HCT116 (cell line): ENCODE measurements at places on chromosomes 3 and 15. TPM values are rescaled to one million over a fixed set of nuclear protein-coding genes. Genes with fewer than 3 reads are reported as not detected.

- DNase-seq: no peak
Observed at GRCh38 chr15:57376696-57377477, 582 bp downstream of the CGNL1 start.

DNA sequence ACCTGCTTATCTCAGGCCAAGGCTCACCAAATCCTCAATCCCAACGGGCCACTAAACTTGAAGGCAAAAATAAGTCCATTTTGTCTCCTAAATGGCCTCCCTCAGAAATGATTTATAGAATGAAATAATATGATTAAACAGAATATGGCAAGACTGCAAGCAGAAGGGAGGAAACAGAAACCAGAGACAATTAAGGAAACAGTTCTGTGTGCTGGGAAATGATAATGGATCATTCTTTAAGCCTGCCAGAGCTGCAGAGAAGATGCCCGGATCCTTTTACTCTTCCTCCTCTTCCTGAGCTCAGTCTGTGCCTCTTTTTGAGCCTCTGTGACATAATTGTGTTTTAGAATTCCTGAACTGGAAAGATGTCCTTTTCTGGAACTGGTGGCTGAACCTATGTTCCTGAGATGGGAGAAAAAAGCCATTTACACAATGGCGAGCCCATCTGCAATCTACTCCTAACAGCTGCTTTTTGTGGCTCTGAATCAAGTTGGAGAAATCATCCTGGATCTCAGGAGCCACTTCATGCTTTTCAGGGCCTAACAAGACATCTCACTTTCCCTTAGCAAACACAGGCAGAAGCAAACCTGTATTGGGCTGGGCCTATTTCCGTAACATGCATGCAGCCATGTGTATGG lies 2.8 kb upstream of the ABHD2 start:
- no peak for DNase-seq

DNA sequence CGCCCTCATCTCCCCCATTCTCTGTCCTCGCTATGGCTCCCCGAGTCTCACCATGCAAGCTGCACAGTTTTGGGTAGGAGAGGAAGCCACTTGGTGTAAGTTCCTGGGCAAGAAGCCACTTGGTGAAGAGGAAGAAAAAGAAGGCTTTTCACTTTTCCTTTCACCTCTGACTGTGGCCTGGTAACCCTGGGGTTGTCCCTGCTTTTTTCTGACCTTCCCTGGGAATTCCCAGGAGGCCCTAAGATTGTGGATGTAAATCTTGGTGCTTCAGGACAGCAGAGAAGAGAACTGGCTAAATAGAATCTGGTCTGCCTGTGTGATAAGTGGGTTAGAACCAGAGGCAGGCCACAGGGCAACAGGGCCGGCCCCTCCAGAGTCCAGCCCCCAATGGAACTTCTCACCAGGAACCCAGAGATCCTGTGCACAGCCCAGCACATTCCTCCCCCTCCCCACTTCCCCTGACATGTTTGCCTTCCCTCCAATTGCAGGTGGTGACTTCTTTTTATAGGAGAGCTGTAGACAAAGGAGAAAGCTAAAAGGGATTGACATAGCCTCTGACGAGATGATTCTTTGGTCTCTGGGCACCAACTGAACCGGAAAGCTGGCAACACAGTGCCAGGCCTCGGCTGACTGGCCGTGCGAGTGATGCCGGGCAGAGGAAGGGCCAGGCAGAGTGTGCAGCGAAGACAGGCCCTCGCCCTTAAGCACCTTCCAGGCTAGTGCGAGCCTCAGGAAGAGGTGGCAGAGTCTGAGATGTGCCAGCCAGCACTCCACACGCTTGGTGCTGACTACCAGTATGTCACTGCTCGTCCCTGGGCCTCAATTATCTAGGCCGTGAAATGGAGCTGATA lies 19.4 kb upstream of the SKOR1 start:
- no peak for DNase-seq

DNA sequence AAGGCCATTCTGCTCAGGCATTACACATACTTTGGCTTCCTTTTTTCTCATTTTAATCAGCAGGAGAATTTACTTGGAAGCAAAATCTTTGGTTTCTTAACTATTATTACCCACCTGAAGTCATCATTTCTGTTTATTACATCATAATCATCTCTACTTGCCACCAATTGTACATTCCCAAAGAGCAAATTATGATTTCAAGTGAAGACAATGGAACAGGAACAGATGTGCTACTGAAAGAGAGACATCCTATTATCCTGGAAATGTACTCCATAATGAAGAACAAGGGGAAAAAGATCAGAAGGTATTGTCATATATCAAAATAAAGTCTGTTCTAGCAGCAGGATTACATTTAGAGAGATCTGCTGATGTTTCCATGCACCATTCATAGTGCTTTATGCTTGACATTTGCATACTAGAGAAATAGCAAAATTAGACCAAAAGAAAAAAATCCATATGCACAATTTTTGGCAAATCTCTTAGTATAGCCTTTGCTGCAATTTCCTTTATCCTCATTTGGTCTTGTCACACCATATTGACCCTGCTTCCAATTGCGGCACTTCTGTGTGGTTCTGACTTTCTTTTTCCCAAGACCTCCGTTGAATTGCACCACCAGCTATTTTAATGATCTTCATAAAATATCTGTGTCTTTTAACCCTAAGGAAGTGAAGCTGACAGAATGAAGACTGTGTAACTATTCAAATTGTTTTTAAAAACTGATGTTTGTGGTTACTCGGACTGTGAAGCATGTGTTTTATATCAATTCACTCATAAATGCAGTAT lies 683.8 kb downstream of the ZNF385D start:
- no peak for DNase-seq

DNA sequence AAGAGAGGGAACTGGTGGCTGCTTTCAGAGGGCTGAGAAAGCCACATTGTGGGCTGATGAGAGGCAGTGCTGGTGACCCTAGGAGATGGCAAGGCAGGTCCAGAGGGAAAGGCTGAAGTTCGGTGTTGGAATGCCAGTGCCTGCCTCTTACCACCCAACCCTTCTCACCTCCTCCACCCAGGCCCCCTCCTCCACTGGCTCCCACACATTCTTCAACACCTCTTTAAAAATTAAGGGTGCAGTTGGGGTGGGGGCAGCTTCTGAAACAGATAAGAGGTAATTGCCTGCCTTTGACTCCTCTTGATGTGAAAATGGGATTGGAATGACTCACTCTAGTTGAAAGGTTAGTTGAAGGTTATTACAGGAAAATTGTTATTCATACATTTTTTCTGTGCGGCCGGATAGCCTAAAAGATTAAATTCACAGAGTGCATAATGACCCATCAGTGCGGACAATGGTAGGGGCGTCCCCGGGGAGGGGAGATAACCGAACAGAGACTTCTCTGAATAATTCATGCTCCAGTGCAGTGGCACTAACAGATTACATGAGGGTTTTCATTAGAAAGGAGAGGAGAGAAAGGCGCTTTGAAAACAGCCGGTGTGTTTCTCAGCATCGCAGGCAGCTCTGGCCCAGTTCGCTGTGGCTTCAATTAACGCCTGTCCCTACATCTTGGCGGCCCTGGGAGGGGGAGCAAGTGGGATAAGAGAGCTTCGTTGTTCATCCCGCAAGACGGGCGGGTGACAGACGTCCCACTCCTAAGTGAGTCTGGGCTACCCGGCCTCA lies 212.4 kb downstream of the TLE3 start:
- DNase-seq: no peak

GRCh38 chr15:84881520-84881830 lies 3.0 kb upstream of the SLC28A1 start:
- DNase-seq: no peak

GRCh38 chr3:136350132-136350531 lies 100.0 kb downstream of the PCCB start:
- no peak for DNase-seq

DNA sequence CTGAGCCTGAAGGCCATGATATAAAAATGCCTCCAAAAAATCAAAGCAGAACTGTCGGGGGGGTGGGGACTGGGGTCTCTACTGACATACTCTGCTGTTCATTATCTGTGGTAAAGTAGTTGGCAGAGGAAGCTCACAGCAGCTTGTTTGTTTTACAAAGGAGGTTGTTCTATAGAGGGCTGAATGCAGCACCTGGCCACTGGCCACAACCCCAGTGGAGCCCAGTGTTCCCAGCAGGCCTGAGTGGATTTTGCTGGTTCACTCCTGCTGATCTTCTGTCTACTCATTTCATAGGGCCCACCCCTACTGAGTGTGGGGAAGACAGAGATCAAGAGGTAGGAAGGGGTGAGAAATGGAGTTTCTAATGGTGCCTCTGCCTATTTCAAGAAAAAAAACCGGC lies 125.5 kb downstream of the DIPK2A start:
- DNase-seq: no peak

GRCh38 chr3:45249391-45249790 lies 23.3 kb upstream of the TMEM158 start:
- DNase-seq: no peak

GRCh38 chr15:86915811-86916331 lies 836.2 kb downstream of the AGBL1 start:
- DNase-seq: no peak

GRCh38 chr15:66573719-66574595 lies 8.2 kb upstream of the LCTL start:
- no peak for DNase-seq

DNA sequence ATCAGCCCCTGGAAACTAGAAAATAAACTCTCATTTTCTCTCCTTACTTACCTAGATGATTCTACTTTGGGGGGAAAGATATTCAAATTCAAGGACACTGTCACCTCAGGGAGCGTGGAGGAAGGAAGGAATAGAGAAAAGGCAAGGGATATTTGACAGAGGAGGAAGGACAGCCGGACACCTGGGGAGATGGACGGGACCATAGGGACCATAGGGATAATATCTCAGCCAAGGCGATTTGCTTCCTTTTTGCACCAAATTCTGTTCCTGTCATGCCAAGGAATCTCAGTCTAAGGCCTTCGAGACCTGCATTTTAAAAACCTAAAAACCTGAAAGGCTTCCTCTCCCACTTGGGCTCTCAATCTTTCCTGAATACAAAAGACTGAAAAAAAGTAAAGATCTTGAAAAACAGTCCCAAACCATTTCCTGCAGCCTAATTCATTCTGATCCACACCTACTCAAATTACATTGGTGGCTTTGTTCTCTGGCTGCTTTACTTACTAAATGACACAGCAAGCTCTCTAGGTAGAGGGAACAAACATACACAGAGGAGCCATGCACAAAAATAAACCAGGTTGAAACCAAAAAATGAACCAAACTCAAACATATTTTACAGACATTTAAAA lies 73.9 kb upstream of the SLC24A5 start:
- DNase-seq: no peak

The SNURF gene
- total RNA-seq: 0.44 TPM

The C2CD4B gene
- total RNA-seq: not detected

The ASB14 gene
- total RNA-seq: not detected

The PLA2G4D gene
- total RNA-seq: 0.34 TPM

The ACTC1 gene
- total RNA-seq: not detected

The CSK gene
- total RNA-seq: 72.2 TPM
